ENCODE measurements at places on chromosomes 1 and 21. TPM values are rescaled to one million over a fixed set of nuclear protein-coding genes. Genes with fewer than 3 reads are reported as not detected.

DNA sequence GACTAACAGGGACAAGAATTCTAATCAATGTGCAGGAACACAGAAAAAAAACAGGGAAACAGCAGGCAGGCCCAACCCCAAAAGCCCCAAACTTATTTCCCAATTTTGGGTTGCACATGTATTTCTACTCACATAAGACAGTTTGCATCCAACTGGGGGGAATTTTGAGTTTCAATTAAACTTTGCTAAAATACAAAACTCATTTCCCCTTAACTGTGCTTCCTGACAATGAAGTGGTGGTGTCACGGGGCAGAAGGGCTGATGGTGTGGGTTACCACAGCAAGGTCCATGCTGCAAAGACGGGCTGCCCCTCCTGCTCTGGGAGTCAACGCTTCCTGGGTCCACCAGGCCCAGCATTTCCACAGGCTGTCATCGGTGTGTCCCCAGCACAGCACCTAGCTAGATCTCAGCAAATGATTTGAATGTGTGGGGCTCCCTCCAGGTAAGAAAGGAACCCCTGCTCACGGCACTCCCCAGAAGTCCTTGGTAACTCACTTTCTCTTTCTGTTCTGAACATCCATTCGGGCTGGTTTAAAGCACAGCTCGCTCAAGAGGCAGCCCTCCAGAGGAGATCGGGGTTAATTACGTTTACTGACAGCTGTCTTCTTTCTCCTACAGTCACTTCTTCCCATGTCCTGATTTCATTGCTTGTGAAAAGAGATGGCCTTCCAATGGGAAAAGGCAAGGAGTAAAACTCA is 27.4 kb downstream of the HIVEP3 start:
- H3K4me3 ChIP-seq = peak overlapping the region; percentile 60
- peak overlapping the region; percentile 5 for H3K27ac ChIP-seq
- H3K36me3 ChIP-seq = no peaks in the 10 kb centered on the region
- H3K27me3 ChIP-seq = no peaks in the 10 kb centered on the region
- peaks cover 21% of the 10 kb centered on the region for H3K4me1 ChIP-seq

GRCh38 chr1:221777431-221778072 is 35.7 kb upstream of the DUSP10 start:
- H3K36me3 ChIP-seq = no peaks in the 10 kb centered on the region
- no peak for DNase-seq
- H3K27ac ChIP-seq = no peak overlapping the region
- no peaks in the 10 kb centered on the region for H3K4me1 ChIP-seq

KRTAP10-4 gene
- total RNA-seq = not detected

DNA sequence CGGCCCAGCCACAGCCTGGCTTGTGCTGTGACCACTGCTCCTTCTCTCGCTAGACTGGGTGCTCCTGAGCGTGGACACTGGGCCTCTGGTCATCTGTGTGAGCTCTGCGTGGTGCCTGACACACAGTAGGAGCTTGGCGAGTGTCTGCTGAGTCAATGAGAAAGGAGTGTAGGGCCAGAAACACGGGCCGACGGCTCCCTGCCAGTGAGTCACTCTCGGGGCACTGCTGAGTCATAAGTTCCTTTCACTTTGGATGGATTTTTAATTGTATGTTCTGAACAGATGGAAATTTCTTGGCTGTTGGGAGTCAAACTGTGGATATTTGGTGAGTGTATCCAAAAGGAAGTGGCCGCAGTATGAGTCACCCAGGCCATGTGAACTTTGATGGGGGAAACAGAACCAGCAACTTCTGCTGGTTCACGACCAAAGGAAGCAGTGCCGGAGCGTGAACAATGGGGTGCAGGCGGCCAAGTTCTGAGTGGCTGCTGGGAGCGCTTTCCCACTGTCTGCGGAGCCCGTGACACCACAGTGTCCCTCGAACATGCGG is 41.0 kb upstream of the COL18A1 start:
- H3K4me1 ChIP-seq = peaks cover 29% of the 10 kb centered on the region
- H3K27me3 ChIP-seq = no peaks in the 10 kb centered on the region
- H3K4me3 ChIP-seq = peak overlapping the region; percentile 63
- H3K36me3 ChIP-seq = no peaks in the 10 kb centered on the region
- peak overlapping the region; percentile 85 for H3K27ac ChIP-seq
